Daoy (cell line): ENCODE measurements at places on chromosomes 4 and X.

GRCh38 chr4:139973015-139973414, 181.0 kb downstream of the MAML3 start:
- DNase-seq: no peak

DNA sequence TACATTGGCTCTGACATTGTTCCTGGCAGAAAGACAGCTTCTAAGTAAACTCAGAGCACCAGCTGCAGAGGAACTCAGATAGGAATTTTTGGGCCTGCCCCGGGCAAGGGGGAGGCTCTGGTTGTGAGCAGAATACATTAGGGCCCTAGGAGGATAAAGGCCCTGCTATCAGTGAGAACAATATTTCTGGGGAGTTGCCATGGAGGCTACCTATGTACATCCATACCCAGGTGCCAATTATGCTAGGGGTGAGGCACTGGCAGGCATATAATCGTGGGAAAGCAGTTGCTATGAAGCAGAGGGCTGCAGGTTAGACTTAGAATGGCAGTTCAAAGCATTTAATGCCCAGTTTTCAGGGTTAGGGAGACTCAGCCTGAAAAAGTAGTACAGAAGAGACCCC, 273.5 kb upstream of the EDA2R start:
- DNase-seq: no peak

GRCh38 chr4:81418572-81418971, 53.1 kb downstream of the RASGEF1B start:
- no peak for DNase-seq

GRCh38 chr4:80614319-80614718, 278.8 kb downstream of the CFAP299 start:
- DNase-seq: no peak

- DNase-seq: no peak
Measured at GRCh38 chr4:139596034-139596683, 40.1 kb upstream of the SETD7 start.

DNA sequence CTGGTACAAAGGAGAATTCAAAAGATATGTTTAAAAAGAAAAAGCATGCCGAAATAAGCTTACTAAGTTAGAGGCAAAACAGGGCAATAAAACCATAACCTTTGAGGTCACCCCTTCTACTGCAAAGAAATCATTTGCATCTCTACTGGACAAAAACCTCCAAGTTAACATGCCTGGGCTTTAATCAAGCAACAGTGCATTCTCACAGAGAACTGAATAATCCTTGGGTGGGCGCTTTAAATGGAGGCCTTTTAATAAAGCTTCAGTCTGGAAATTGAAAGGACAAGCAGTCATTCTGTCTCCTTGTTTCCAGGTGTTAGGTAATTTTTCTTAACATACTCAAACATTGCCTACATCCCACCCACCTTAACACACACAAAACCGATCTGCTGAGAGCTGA, 34.6 kb upstream of the SMS start:
- no peak for DNase-seq

- DNase-seq: no peak
Measured at GRCh38 chrX:30488092-30488491, 89.5 kb downstream of the TASL start.

- DNase-seq: no peak
Measured at GRCh38 chr4:4810092-4810774, 49.2 kb upstream of the MSX1 start.

DNA sequence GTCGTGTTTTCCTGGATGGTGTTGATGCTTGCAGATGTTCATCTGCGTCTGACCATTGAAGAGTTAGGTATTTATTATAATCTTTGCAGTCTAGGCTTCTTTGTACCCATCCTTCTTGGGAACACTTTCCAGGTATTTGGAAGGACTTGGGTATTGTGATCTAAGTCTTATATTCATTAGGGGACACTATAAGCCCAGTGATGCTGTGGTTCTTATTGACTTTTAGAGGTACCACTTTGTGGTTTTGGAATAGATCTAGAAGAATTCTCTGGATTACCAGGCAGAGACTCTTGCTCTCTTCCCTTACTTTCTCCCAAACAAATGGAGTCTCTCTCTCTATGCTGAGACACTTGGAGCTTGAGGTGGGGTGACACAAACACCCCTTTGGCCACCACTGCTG, 41.6 kb downstream of the AFM start:
- no peak for DNase-seq

DNA sequence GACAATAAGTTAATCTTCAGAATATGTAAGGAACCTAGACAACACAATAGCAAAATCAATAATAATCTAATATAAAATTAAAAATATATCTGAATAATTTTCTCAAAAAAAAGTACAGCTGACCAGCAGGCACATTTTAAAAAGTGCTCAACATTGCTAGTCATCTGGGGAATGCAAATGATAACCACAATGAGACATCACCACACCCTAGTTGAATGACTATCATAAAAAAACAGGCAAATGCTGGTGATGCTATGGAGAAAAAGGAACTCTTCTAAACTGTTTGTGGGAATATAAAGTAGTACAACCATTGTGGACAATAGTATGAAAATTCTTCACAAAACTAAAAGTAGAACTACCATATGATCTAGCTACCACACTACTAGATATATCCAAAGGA, 956.9 kb upstream of the NDST4 start:
- peak; percentile 21 for DNase-seq

GRCh38 chrX:7950865-7951264, 23.7 kb upstream of the PNPLA4 start:
- DNase-seq: no peak

GRCh38 chr4:44988011-44988410, 261.7 kb upstream of the GNPDA2 start:
- DNase-seq: no peak
